ENCODE measurements at places on chromosomes 3 and 15.

DNA sequence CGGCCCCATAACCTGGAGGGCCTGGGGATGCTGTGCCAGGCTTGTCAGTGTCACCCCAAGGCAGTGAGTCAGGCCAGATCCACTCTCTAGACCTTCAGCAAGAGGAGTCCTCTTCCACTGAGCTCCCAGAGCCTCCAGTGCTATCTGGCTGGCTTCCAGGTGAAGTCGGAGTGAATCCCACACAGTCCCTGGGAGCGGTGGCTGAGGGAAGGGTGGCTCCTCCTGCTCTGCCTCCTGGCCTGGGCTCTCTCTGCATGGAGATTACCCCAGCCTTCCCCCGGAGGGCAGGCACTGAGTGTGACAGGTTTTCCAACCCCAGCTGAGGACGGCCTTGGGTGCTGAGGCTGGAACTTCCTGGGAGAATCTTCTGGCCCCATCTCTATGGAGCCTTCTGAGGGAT, 82.7 kb downstream of the EPHB1 start:
- DNase-seq: no peak

- DNase-seq: no peak
Measured at GRCh38 chr15:25795061-25795460, 68.1 kb downstream of the ATP10A start.

GRCh38 chr3:74287557-74287956, 326.9 kb downstream of the CNTN3 start:
- no peak for DNase-seq

DNA sequence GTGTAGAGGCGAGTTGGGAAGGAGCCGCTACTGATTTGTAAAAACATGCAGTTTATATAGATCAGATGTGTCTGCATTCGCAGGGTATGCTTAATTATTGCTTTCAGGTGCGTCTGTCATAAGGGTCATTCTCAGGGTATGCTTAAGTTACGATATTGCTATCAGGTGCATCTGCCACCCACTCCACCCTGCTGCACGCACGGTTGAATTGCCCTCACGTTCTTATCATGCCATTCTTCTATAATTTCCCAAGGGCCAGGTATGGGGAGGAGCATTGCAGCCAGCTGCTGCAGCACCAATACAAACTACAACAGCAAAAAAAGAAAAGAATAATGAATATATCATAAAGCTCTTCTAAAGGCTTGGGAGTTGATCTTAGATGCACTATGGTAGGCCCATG, 230.0 kb downstream of the KBTBD8 start:
- no peak for DNase-seq

GRCh38 chr3:187072102-187072501, 67.2 kb downstream of the RPL39L start:
- no peak for DNase-seq

DNA sequence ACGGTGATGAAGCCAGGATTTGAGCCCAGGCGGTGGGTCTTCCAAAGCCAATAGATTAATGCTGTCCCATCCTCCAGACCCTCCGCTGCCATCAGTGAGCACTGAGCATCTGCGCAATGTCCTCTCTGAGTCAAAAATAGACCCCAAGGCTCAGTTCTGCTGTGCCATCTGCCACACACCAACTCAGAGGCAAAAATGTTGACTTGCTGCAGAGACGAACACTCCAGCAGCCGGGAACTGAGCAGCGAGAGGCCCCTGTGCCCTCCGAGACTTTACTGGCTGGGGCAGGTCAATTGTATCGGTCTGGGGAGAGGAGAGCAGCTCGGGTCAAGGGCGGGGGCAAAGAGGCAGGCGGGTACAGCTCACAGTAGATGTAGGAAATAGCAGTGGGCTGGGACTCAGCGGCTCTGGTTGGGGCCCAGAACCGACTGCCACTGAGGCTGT, 41.5 kb upstream of the ATP2B2 start:
- DNase-seq: no peak

GRCh38 chr3:139134678-139135372, 90.1 kb upstream of the PRR23C start:
- DNase-seq: no peak
